ENCODE measurements at places on chromosomes 12 and 14.

DNA sequence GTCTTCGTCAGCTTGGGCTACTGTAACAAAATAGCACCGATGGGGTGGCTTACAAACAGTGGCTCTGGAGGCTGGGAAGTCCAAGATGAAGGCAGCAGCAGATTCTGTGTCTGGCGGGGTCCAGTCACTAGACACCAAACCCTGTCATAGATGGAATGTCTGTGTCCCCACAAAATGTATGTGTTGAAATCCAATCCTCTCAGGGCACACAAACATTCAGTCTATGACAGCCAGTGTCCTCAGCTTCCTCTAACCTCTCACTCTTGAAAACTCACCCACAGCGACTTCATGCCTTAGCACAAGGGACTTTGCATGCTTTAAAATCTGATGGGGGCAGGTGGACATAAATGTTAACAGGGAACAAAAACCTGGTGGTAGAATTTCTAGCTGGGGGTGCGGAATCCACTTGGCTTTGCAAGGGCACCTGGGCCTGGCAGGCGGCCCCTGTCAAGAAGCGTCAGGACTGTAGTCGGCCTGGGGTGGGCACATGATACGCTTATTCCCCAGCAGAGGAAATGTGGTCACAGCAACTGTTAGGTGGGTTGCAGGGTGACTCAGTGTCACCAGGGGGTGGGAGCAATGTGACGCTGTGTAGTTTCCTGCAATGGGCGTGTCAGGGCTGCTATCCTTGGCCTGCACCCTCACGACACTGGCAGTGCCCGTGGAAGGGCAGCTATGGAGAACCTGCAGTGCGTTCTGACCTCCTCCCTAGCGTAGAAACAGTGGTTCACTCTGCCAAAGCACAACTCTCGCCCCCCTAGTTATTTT is 17.7 kb downstream of the RIN3 start:
- no peak for DNase-seq

DNA sequence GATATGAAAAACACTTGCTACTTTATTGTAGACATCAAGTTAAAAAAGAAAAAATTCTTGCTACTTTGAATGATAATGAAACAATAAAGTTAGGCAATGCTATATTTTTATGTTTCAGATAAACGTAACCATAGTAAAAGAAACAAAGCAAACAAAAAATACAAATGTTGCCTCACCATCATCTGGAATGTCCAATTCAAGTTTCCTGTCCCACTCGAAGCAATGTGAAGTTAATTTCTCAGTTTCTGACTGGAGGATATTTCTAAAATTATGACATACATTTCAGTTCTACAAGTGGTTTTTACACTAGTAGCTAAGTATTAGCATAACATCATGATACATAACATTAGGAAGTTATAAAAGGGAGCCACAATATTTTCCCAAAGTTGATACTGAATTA is 20.9 kb downstream of the DLGAP5 start:
- DNase-seq: no peak

DNA sequence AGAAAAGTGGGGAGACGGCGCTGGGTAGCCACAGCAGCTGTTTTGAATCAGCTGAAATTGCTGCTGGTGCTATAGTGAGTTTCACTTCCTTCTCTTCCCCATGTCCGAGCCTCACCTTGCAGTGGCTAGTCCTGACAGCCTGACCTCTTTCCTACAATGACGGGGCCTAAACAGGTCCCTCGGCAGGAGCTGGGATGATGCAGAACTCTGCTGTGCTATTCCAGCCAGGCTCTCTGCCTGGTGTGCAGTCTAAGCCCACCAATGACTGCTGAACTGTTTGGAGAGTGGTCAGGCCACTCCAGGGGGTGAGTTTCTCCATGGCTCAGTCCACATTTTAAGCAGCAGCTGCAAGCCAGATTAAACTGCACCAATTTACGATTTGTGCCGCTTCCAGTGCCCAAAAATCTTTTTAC is 207.3 kb downstream of the TTC7B start:
- no peak for DNase-seq

- DNase-seq: no peak
Measured at GRCh38 chr12:124796303-124796960, 67.2 kb downstream of the SCARB1 start.

DNA sequence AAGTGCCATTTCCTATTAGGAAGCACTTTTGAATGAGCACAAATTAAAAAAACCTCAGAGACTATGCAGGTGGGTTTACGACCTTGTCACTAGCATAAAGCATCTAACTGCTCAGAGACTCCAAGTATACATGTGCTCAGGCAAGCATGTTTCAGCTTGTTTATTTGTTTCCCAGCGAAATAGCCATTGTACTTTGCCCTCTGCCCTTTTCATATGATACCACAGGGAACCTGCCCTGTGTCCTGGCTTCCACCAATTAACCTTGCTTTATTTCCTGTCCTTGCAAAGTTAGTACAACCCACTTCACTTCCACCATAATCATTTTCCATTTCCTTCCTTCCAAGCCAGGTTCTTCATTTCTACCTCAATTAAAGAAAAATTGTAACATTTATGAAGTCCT is 194.9 kb downstream of the DUSP6 start:
- no peak for DNase-seq

DNA sequence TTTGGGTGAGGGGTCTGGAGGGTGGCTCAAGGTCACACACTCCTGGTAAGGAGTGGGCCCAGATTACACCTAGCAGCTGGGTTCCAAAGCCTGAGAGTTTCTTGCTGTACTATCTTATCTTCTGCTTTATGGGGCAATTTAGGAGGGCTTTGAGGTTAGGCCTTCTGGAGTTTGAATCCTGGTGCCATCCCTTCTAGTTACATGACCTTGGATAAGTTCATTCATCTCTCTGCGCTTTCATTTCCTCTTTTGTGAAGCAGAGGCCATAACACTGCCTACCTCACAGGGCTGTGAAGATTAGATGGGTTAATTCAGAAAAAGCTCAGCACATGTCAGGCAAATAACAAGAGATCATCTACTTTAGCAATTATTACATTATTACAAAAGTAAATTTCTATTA is 7.4 kb upstream of the KRT77 start:
- no peak for DNase-seq

DNA sequence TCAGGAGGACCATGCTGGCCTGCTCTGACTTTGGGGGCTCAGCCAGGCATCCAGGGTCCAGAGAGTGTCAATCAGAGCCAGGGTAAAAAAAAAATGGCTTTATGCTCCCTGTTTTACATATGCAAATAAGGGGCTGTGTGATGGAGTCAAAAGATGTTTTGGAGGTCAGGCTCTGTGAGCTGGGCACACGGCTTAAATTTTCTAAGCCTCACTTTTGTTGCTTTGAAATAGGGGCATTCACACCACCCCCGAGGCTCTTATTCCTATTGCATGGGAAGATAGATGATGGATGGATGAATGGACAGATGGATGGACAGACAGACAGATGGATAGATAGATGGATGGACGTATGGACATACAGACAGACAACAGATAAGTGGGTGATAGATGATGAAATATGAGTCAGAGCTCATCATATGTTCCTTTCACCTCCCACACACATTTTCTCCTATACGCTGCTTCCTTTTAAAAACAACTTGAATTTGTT is 42.7 kb downstream of the RIN3 start:
- DNase-seq: no peak

DNA sequence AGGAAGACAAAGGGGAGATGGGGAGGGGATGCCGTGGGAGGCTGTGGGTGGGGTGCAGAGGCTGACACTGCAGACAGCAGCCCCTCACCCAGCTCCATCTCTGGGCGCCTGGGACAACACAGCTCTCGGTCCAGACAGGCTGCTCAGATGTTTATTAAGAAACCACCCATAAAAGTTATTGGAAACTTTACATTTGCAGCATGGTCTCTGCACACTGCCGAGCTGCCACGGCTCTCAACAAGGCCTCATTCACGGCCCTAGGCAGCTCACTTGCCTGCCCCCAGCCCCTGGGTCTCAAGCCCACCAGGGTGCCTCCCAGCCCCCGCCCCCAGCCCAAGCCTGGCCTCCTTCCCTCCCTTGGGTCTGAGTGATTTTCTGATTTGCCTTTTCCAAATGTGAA is 21.0 kb upstream of the COL2A1 start:
- DNase-seq: no peak

GRCh38 chr12:95265765-95266164 is 48.2 kb downstream of the VEZT start:
- no peak for DNase-seq

- DNase-seq: no peak
Measured at GRCh38 chr14:46550836-46551235, 100.7 kb downstream of the RPL10L start.

- no peak for DNase-seq
Measured at GRCh38 chr12:1920436-1920835, 2.0 kb upstream of the CACNA2D4 start.

- no peak for DNase-seq
Measured at GRCh38 chr14:99351166-99352007, 79.4 kb upstream of the BCL11B start.

DNA sequence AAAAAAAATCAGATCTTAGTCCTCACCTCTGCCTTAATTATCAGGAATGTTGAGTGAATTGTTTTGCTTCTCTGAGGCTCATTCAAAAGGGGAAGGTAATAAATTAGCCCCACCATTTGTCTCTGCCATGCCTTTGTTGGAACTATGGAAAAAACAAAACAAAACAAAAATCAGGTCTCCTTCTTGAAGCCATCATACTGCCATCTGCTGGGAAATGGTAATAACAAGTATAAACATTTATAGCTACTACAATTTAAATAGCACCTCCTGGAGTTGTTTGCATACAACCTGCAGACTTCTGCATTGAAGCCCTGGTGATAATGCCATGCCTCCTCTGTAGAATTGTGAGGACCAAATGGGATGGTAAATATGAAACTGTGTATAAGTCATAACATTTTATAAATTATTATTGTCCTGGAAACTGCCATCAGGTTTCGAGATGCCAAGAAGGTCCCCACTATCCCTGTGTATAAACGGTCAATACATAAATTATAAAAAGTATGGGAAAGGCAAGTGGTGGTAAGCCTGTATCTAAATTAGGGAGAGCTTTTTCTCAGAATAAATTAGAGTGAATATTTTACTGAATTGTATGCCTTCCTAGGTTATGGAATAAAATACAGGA is 87.2 kb upstream of the FGD4 start:
- no peak for DNase-seq

DNA sequence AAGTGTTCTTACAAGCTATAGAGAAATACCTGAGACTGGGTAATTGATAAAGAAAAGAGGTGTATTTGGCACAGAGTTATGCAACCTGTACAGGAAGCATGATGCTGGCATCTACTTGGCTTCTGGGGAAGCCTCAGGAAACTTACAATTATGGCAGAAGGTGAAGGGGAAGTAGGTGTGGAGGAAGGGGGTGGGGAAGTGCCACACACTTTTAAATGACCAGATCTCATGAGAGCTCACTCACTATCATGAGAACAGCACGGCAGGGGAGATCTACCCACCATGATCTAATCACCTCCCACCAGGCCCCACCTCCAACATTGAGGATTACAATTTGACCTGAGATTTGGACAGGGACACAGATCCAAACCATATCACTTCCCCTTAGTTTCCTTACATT is 32.8 kb downstream of the TSHR start:
- no peak for DNase-seq

- no peak for DNase-seq
Measured at GRCh38 chr14:48390346-48390745, 714.9 kb upstream of the MDGA2 start.

DNA sequence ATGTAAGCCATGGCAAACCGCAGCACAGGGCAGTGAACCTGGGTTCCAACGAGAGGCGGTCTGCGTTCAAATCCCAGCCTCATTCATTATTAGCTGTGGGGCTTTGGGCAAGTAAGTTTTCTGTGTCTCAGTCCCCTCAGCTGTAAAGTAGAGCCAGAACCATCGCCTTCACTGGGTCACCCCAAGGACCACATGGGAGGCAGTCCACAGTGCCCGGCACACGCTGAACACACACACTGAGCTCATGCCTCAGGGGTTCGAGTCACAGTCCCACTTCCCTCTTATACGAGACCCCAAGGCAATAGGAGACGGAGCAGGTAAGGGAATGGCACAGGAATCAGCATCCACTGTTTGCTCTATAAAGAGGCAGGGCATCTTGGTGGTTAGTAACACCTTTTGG is 19.1 kb downstream of the LRTM2 start:
- no peak for DNase-seq

GRCh38 chr12:103399986-103400385 is 95.8 kb downstream of the C12orf42 start:
- no peak for DNase-seq

DNA sequence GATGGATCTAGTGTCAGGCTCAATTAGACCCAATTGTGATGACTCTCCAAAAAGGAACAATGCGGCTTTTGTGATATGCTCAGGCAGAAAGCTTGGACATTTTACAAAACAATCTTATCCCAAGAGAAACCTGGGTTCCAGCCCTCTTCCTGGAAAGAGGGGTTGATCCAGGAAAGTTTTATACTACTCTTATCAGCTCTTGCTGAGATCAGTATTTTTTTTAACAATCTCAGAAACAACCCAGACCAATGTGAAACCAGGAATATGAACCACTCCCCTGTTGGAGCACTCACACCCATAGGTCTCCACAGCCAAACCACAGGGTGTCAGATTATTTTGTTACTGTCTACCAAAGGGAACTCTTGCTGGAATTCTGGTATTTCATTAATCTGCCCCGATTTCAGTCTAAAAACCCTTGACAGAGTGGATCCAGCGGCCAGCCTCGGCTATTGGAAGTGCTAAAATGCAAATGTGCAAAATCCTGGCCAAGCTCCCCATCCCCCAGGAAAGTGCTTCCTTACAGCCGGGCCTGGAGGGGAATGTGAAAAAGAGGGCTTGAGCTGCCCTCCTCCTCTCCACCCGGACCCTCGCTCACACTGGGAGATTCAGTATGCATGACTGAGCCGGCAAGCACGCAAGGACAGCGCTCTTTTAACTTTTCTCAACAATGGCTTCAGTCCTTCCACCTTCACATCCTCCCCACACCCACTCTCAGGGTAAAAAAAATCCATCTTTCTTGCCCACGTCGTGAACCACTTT is 4.0 kb downstream of the FBXL14 start:
- DNase-seq: no peak

DNA sequence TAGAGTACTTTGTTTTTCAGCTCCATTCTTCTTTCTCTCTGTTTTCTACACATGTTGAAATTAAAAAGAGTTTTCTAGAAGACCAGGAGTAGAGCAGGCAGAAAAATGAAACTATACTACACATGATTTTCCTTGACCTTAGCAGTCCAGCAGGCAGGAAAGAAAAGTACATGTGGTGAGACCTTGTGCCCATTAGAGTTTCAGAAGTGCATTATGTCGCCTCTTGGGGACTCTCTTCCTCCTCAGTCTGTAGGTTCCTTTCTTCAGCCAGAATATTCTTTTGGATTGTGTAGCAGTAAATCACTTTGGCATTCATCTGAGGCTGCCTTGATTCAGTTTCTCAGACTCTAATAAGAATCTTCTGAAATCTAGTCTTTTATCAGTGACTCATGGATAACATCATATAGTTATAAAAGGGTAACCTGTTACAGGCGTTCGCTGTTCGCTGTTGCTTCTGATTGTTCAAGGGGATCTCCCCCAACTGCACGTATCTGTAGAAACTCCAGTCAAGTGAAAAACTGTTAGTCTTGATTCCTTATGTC is 161.8 kb downstream of the ANO4 start:
- DNase-seq: no peak

DNA sequence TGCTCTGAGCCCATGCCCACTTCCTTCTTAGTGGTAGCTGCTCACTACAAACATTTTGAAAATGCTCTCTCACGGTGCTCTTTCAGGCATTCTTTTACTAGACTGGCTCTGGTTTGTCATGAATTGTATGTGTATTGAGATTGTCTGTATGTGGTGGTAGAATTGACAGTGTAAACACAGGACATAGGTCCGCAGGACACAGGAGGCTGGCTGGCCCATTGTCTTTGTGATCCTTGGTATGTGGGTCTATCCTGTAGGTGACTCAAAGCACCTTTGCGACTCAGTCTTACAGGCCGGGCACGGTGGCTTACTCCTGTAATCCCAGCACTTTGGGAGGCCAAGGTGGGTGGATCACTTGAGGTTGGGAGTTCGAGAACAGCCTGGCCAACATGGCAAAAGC is 250.9 kb downstream of the C12orf75 start:
- DNase-seq: no peak
